Fibroblast of skin of left biceps (primary cell): ENCODE measurements at places on chromosomes 5 and 9.

DNA sequence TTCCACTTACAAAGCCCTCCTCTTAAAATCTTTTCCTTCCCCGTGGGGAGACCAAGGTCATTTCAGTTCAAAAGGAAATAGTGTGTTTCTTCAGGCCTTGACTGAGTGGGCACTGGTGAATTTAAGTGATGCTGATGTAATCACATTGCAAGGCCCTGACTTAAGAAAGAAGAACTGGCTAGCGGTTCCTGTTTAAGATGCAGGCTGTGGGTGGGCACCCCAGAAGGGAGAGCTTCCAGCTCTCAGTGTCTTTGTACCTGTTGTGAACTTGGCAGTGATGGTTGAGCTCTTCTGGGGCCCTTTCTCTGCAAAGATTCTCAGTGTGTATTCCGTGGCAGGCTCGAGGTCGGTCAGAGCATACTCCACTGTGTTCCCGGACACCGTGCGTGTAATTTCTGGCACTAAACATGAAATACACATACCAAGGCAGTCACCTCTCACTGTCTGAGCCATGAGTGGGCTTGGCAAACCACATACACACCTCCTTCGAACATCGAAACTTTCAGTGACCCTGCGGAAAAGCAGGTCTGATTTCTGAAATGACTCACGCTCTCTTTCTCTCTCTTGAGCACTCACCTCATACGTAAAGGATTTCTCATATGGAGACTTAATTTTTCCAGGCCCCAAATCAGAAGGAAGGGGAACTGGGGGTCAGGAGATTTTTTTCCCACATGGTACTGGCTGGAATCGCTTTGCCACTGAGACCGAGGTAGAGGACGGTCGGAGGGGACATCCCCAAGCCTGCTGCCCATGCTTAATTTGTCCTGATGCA, 81.9 kb downstream of the TNC start:
- DNase-seq, result peak; percentile 72

- DNase-seq, result no peak
Measured at GRCh38 chr5:127429928-127430327, 87.5 kb upstream of the PRRC1 start.

DNA sequence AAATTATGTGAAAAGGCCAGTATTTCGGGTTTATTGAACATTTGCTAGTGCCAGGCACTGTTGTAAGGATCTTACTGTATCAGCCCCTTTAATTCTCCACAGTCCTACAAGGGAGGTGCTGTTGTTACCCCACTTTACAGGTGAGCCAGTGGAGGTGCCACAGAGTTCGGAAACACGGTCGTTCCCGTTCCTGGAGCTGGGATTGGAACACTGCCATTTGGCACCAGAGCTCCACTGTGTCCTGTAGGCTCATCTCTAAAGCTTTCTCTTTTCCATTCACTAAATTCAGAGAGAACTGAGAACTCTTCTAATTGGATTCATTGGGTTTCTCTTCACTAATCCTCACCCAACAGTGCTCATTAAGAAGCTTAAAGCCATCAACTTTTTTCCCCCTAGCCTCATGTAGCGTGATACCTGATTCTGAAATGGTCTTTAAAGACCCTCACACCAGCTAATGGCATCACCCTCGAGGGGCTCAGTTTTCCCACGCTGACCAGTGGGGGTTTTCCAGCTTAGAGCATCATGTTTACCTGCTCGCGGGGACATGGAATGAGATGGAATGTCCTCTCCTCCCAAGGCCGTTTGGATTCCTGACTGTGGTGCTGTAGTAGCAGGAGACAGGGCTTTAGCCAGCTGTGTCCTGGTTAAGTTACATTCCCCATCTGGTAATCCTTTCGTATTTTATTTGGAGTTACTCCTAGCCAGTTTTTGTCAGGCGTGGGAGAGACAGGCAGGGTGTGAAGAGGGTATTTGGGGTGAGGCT, 5.8 kb downstream of the ERGIC1 start:
- DNase-seq, result no peak

GRCh38 chr5:37005946-37006540, 129.5 kb downstream of the NIPBL start:
- no peak for DNase-seq

GRCh38 chr5:7207979-7208378, 188.0 kb upstream of the ADCY2 start:
- DNase-seq, result no peak

GRCh38 chr9:13575558-13575957, 296.1 kb upstream of the MPDZ start:
- DNase-seq, result no peak

GRCh38 chr9:96417661-96418082, 498 bp downstream of the ZNF367 start:
- no peak for DNase-seq

DNA sequence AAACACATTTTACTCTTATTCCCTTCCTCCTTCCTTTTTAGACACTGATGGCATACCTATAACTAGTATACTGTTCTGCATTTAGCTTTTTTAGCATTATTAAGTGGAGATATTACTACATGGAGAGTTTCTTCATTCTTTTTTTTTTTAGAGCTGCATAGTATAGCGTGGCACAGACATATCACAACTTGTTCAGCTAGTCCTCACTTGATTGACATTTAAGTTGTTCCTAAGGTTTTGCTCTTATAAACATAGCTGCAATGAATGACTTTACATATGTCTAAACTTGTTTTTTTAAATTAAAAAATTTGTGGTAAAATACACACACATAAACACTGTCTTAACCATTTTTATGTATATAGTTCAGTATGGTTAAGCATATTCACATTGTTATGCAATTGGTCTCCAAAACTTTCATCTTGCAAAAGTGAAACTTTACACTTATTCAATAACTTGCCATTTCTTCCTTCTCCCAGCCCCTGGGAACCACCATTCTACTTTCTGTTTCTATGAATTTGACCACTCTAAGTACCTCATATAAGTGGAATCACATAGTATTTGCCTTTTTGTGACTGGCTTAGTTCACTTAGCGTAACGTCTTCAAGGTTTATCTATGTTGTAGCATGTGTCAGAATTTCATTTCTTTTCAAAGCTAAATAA, 48.7 kb downstream of the ANKDD1B start:
- no peak for DNase-seq

DNA sequence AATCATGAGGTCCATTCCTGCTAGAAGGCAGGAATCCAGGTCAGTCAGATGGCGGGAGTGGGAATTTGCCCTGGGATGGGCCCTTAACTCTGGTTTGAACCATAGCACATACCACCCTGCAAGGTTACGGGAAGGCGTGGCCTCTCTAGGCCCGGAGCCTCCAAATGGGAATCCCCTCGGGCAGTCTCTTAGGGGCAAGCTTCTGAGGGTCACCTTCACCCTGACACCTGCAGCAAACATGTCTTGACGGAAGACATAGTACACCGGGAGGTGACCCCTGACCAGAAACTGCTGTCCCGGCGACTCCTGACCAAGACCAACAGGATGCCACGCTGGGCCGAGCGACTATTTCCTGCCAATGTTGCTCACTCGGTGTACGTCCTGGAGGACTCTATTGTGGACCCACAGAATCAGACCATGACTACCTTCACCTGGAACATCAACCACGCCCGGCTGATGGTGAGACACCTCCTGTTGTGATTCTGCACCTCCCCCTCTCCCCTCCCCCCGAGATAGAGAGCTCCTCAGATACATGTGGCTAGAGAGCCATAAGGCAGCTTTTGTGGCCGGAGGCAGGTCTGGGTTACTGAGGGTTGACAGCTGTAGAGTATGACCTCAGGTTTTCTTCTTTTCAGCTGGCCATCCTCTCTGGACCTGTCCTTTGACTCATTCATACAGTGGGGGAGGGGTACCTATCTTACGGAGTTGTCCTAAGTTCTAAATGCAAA, 957 bp downstream of the PRELID1 start:
- no peak for DNase-seq

- peak; percentile 24 for DNase-seq
Measured at GRCh38 chr9:1978941-1979340, 36.2 kb upstream of the SMARCA2 start.

- DNase-seq, result no peak
Measured at GRCh38 chr5:65736011-65736410, 14.0 kb downstream of the NLN start.

GRCh38 chr9:104944356-104944755, 16.4 kb upstream of the ABCA1 start:
- DNase-seq, result no peak

- no peak for DNase-seq
Measured at GRCh38 chr5:13211064-13211463, 733.4 kb downstream of the DNAH5 start.

DNA sequence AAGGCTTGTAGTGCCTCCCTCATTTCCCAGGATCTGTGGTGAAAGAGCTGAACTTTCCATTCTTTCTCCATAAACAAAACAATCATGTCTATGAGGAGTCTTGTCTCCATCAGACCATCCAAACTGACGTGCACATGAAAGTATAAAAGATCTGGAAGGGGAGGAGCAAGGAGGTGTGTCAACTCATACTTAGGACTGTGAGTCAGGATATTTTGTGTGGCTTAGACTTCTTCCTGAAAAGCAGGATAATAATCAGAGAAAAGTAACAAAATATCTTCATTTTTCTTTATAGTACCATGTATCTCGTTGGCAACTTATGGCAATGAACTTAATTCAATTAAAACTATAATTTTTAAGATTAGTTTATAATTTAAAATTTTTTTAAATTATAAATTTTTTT, 96.0 kb upstream of the PRRC1 start:
- no peak for DNase-seq

GRCh38 chr5:23352446-23352845, 155.0 kb upstream of the PRDM9 start:
- no peak for DNase-seq

DNA sequence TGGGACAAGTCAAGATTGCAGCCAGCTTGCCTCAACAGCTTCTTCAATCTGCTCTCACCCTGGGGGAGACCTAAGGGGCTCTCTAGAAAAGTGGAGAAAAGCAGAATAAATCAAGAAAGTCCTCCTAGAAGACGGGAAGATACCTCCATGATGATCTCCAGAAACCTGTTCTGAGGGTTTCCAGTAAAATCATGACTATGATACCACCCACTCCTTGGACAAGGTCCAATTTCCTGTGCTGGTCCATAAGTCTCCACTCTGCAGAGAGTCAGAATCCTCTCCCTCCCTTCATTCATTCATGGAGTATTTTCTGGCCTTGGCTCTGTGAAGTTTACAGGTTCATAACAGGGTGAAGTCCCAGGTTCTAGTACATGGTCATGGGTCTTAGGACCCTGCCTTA, 168.6 kb downstream of the SLC12A2 start:
- no peak for DNase-seq

DNA sequence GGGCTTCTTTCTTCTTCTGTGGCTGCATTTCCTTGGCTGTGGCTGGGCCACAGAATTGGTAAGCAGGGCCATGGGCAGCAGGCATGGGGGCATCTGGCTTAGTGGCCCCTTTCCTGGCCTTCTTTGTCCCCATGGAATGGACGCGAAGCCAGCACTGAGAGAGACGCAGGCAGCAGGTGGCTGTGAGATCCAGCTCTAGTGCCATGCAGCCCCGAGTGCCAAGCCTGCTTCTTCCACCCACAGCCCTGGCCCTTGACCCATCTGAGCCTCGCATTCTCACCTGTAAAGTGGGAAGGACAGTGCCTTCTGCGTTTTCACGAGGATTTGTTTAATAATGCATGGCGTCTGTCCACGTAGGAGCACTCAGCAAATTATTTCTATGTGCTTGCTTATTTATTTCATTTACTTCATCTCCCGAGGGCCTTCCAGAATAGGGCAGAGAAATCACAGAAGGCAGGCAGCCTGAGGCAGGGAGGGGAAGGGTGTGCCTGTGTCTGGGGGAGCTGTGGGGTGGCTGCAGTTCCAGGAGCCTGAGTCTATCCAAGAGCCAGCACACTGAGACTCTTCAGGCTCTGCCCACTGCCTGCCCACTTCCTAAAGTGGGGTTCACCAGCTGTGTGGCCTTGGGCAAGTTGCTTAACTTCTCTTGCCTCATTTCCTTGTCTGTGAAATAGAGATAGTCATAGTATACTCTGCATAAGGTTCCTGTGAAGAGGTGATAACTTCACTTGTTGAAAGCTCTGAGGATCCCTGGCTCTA, 55.2 kb downstream of the NTNG2 start:
- DNase-seq, result no peak

DNA sequence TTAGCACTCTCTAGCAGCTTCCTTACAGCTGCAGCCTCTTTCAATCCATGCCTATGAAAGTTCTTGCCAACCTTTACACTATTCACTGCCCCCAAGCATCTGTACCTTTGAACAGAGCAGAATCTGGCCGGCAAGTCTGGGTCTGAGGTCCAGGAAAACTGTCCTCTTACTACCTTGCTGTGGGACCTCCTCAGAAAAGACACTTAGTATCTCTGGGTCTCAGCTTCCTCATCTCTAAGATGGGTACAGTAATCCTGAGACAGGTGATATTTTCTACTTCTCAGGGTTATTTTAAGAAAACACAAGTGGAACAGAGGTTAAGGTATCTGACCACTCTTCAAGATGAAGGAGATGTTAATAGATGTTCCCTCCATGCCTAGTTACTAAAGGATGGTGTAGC, 120.2 kb downstream of the EGFLAM start:
- DNase-seq, result no peak

DNA sequence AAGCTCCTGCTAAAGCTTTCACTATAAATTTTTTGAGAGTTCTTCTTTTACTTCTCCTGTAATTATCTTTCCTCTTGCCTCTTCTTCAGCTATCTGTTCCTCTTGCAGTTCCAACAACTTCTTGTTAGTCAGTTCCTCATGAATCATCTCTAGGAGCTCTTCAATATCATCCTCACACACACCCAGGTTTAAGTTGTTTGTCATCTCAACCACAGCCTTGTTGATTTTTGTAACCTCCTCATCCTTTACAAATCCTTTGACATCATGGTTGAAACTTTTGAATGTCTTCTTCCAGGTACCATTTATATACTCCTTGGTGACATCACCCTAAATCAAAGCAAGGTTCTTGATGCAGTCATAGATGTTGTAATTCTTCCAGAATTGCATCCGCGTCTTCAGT, 106.3 kb upstream of the MAMDC2 start:
- DNase-seq, result no peak

DNA sequence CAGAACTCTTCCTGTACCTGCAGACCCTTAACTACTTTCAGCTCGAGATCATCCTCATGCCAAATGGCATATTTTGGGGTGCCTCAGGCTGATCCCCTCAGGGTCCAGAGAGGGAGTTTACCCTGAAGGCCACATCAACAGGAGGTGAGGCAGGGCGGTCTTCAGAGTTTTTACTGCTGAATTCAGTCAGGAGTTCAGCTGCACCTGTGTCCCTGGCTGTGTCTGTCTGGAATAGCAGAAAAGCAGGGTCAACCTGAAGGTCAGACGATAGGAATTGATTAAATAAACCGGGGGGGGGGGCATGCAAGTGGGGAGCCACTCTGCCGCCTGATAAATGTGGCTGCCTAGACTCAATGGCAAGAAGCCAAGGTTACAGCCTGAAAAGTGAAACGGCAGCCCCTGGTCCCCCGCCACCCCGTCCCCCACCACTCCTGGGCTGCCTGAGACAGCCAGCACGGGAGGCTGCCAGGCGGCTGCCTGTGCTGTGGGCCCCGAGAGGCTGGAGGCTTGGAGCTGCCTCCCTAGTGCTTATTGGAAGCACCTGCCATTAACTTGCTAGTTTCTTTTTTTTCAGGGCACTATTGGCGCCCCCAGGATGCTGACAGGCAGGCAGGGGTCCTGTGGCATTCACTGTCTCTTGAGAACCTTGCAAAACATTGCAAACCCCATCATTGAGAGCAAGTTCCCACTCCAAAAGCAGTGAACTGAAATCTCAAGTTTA, 182.7 kb upstream of the PPP1R26 start:
- DNase-seq, result no peak

- DNase-seq, result no peak
Measured at GRCh38 chr5:26582350-26583045, 455.9 kb downstream of the CDH9 start.
